ENCODE measurements at places on chromosomes 6 and 20.
A peak's percentile ranks its signal among the peaks of the same experiment; 100 is the strongest.

DNA sequence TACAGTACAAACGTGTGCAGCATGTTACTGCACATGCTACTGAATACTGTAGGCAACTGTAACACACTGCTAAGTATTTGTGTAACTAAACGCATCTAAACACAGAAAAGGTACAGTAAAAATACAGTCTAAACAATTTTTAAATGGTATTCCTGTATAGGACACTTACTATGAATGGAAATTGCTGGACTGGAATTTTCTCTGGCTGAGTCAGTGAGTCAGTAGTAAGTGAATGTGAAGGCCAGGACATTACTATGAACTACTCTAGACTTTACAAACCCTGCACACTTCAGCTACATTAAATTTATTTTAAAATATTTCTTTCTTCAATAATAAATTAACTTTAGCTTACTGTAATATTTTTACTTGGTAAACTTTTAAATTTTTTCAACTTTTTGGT lies 225.0 kb upstream of the TENT5A start:
- no peak for DNase-seq

DNA sequence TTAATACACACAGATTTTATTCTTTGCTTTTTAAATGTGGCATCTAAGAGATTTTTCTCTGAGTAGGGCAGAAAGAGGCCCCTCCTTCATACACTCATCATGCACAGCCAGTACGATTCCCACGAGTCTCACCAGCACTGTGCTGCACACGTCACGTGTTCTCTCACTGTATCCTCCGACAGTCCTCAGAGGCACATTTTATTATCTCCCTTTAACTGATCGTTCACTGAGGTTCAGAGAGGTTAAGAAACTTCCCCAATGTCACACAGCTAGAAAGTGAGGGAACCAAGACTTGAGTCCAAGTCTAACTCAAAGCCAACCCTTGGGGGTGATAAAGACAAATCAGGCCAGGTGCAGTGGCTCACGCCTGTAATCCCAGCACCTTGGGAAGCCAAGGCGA lies 142.5 kb downstream of the PREX1 start:
- no peak for DNase-seq

DNA sequence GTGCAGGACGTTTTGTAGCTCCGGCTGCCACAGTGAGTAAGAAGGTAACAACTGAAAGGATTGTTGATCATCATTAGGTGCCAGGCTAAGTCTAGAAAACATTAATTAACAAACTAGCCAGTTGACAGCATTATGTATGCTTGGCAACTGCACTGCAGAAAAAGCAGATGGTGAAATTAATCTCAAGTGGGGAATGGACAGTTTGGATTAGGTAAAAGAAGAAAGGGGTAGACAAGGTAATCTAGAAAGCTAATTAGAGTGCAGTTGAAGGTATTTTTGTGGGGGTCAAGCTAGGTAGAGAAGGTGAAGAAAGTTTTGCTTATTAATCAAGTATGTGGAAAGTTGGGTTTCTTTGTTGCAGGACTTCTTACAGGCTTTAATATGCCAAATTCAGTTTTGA lies 69.7 kb upstream of the HINT3 start:
- no peak for DNase-seq

DNA sequence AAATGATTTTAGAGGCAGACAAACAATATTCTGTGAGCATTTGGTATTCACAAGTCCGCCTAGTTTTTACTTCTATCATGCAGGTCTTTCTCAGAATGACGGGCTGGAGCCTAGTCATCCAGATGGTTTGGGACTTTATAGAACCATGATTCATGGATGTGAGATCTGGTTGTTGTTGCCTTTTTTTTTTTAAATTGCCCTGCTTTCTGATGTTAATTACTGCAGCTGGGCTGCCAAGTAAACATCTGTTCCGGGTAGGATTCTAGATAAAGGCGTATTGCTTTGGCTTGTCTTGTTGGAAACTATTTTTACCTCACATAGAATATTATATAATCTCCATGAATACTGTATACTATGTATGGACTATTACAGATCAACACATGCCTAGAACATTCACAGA lies 58.1 kb downstream of the RNF217 start:
- DNase-seq, result no peak

DNA sequence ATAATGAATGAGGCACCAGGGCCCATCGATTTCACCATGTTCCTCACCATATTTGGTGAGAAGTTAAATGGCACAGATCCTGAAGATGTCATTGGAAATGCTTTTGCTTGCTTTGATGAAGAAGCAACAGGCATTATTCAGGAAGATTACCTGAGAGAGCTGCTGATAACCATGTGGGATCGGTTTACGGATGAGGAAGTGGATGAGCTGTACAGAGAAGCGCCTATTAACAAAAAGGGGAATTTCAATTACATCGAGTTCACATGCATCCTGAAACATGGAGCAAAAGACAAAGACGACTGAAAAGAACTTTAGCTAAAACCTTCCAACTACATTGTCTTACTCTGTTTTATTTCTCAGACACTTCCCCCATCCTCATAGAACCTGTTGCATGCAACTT lies 21.6 kb upstream of the ZBTB22 start:
- no peak for DNase-seq

GRCh38 chr6:140284871-140285270 lies 910.4 kb upstream of the CITED2 start:
- no peak for DNase-seq

- no peak for DNase-seq
Observed at GRCh38 chr6:67653561-67653960, 981.5 kb upstream of the ADGRB3 start.

DNA sequence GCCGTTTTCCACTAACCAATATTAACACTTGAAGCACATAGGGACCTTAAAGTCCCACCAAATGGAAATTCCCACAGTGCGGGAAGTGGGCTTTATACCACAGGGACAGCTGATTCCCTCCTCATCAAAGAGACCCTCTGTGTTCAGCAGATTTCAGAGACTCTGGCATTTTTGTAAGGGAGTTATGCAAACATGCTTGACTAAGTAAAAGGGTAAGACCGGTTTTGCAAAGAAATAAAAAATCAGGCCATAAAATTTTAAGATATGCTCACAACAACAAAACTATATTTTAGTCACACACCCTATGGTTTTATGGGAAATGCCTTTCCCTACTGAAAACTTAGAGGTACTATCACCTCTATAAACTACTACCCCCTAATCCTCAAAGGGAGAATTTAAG lies 45.4 kb upstream of the SPTLC3 start:
- DNase-seq, result no peak

GRCh38 chr6:29887819-29888776 lies 54.2 kb upstream of the HLA-A start:
- DNase-seq, result peak; percentile 82

DNA sequence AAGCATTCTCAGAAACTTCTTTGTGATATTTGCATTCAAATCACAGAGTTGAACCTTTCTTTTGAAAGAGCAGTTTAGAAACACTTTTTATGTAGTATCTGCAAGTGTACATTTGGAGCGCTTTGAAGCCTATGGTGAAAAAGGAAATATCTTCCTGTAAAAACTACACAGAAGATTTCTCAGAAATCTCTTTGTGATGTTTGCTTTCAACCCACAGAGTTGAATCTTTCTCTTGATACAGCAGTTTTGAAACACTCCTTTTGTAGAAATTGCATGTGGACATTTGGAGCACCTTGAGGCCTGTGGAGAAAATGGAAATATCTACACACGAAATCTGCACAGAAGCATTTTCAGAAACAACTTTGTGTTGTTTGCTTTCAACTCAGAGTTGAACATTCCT lies 612.3 kb upstream of the ZNF337 start:
- no peak for DNase-seq

DNA sequence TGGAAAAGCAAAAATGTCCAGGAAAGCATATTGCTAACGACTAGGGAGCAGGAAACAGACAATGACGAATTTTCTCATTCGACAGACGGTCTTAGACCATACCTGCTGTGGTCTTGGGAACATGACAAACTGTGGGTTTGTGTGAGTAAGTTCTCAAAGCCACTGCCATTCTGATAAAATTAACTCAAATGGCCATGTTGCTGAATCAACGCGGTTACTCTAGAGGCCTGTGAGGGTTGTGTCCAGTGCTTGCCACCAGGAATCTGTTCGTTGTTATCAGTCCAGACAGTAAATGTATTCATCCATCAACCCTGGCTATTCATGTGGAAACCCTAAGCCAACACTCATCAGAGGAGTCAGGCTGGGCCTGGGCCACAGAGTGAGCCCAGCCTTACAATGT lies 124.3 kb downstream of the MYLK4 start:
- no peak for DNase-seq

DNA sequence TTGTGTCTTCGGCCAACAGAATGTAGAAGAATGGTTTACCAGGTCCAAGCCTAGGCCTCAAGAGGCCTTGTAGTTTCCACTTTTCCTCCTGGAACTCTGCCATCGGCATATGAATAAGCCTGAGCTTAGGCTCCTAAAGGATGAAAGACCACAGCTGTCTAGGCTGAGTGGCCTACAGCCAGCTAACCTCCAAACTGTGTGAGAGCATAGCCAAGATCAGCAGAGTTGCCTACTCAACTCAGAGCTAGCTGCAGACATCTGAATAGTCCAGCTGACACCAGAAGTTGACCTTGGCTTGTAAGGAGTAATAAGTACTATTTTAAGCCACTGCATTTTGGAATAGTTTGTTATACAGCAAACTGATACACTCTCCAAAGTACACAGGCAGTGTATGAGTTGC lies 52.6 kb upstream of the SMIM29 start:
- peak; percentile 75 for DNase-seq

DNA sequence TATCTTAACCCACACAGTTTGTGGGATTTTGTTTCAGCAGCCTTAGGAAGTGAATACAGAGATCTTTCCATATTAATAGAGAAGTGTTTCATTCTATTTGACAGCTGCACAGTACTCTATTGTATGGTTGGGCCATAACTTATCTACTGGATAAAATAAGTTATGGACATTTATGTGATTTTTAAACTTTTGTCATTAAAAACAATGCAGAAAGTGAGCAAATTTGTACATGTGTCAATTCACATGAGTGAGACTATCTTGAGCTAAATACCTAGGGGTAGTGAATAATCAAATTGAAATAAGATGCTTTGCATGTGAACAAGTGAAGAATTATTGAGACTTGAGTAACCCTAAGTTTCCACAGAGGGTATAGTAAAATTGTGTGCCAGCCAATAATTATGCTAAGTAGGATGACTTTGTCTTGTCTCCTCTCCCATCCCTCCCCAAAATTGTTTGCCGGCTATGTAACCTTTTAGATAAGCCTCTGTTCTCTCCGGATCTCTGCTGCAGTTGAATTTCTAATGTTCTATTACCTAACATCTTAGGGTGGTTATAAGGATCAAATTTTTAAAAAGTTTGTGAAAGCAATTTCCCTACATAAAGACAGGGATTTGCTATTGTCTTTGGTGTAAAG lies 33.3 kb upstream of the TPBG start:
- DNase-seq, result no peak

GRCh38 chr6:87628881-87629280 lies 38.9 kb downstream of the ORC3 start:
- DNase-seq, result no peak

DNA sequence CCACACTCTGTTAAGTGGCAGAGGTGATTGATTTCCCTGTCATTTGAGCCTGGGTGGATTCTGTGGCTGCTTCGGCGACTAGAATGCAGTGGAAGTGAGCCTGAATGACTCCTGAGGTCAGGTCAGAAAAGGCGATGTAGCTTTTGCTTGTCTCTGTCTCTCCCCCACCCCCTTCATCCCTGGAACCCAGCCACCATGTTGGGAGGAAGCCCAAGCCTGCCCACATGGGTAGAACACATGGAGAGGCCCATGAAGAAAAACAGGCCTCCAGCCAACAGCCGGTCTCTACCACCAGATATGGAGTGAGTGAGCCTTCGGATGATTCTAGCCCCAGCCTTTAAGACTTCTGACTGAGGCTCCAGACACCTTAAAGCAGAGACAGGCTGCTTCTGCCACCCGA lies 181.0 kb downstream of the TFAP2C start:
- DNase-seq, result no peak

DNA sequence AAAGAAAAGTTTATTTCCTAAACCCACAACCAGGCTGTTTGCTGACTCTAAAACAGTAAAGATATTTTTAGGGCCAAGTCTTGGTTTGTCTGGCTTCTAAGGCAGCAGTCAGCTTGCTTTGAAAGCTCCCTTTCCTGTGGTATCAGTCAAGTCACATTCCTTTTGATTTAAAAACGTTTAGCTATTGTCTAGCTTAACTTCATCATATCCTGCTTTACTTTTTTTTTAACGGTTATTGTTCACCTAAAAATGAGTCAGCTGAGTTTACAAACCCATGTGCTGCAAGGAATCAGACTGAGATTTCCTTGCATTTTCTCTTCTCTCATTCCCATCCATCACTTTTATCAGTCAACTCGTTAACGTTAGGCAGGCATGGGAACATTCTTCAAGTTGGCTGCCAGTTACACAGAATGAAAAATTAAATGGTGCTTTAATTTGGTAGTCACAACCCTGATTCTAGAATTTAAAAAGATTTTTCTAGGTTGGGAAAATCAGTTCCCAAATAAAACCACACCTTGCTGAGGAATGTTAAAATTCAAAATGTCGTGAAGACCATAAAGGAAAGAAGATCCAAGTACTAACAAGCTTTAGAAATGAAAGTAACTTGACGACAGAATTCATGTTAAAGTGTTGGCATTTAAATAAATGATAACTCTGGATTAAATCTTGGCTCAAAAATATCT lies 45.9 kb downstream of the ELOVL5 start:
- DNase-seq, result no peak

DNA sequence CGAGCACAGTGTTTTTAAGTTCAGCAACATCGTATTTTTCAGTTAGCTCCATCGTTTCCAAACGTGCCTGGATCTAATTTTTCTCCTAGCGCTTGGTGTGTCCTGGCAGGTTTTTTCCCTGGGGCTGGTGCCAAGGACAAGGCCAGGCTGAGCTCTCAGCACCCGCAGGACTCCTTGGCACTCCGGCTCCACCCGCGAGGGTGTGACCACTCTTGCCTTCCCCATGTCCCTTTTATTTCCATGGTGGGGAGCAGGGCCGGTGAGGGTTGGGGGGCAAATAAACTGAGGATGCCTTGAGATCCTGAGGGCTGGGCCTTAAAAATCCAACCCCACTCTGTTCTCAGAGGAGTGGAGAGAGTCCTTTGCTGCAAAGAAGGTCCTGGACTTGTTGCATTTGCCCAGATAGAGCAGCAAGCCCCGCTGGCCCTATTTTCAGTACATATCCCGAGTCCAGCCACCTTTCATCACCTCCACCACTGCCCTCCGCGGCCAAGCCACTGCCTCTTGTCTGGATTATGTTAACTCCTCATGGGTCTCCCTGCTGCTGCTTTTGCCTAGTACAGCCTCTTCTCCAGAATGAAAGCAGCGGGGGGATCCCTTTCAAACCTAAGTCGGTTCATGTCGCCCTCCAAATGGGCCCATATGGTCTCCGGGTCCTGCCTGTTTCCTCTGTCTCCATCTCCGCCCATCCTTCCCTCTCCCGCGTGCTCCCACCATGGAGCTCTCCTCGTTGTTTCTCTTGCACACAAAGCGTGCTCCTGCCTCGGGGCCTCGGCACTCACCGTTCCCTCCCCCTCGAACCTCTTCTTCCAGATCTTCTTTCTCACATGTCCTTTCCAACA lies 4.5 kb upstream of the RAB44 start:
- DNase-seq, result peak; percentile 48

DNA sequence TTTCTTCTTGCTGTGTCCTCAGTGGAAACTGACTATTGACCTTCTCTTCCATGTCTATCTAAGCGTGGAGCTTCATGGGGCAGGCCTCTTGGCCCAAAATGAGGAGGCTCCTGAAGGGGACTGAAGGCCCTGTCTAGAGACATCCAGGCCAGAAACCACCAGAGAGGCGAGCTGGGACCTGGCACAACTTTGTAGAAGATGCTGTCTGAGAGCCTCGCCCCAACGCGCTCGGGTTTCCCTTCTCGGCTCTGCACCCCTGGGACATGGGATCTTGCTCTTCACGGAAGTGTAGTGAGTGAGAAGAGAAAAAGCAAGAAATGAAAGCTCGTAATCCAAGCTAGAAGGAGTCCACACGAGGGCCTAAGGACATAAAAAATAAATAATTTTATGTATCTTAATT lies 96.8 kb downstream of the GMPR start:
- no peak for DNase-seq
